ENCODE measurements at places on chromosomes 13 and 19. TPM values are rescaled to one million over a fixed set of nuclear protein-coding genes. Genes with fewer than 3 reads are reported as not detected.

GRCh38 chr13:113742000-113742441, 17.0 kb upstream of the TMEM255B start:
- DNase-seq = no peak

ZNF382 gene
- total RNA-seq = 6.0 TPM

HNRNPA1L2 gene
- 2.3 TPM for total RNA-seq

- no peak for DNase-seq
These were observed 41.8 kb downstream of the BICRA start for GRCh38 chr19:47650700-47651099.

DNA sequence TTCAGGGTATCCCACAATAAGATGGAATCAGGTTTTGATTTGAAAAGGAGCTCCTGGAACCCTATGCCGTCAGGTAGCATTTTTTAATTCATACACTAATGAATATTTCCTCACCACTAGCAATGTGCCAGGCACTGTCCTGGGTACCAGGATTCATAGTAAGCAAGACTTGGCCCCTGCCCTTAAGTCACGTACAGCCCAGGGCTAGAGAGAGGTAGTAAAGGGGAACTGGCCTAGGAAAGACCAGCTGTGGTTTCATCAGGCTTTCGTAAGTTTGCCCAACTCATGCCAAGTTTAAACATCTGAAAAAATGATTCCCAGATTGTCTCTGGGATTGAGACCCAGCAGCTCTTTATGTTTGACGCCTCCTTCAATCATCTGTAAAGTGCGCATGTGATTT, 45.9 kb upstream of the AMER2 start:
- peak; percentile 16 for DNase-seq

DNA sequence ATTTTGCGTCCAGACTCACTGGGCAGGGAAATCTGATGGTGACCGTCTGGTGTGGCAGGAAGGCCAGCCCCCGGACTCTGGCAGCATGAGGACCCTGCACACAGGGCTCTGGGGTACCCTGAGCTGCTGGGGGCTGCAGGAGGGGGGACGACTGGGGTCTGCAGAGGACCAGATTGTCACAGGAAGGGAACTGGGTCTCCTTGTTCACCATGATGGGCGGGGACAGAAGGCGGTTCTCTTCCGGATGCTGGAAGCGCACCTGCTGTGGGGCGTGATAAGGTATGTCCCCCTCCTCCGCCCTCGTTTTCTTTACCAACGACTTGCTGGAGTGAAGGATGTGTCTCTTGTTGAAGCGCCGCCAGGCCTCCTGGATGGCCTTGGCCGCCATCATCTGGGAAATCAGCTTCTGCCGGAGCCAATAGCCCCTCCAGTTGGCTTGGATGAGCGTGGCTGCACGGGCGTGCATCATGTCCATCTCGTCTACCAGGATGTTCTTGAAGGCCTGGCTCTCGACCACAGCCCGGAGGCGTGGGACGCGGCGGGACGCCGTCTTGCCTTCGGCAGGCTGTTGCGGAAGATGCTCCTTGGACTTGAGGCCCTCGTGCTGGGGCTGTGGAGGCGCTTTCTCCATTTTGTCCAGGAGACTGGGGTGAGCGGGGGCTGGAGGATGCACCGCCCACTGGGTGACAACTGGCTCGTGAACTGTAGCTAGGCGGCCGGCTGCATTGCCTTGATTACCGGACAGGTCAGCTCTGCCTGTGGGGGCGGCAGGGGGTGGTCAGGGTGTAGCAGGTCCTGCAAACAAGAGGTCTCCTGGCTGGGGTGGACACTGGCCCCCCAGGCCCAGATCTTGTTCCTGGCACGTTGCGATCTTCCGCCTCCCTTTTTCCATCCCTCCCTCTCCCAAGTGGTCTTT, 7.2 kb downstream of the IQCN start:
- DNase-seq = no peak

GRCh38 chr13:37457612-37458011, 141.0 kb downstream of the POSTN start:
- DNase-seq = no peak

JOSD2 gene
- 44.9 TPM for total RNA-seq

DNA sequence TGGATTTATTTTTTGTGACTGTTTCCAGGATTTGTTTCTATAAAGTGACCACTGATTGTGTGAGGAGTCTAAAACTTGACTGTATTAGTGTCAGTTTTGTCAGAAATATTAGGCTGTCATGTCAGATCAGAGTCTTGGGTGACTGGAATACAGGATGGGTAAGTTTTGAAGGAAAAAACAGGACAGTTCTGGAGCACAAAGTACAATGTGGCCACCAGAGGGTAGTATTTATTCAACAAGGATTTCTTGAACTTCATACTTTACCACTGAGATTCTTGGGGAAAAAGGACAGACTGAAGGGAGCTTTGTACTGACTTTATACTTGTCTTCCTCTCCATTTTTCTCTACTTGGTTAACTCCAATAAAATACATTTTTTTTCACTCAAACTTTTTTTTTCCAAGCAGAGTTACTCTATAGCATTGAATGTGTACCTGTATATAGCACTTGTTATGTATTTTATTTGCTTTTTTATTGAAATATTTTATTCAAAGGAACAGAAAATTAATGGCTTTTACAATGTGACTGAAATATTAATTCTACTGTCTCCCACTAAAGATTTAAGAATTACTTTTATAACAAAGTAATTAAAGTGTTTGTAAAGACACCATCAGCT, 51.1 kb downstream of the LMO7 start:
- DNase-seq = no peak

DNA sequence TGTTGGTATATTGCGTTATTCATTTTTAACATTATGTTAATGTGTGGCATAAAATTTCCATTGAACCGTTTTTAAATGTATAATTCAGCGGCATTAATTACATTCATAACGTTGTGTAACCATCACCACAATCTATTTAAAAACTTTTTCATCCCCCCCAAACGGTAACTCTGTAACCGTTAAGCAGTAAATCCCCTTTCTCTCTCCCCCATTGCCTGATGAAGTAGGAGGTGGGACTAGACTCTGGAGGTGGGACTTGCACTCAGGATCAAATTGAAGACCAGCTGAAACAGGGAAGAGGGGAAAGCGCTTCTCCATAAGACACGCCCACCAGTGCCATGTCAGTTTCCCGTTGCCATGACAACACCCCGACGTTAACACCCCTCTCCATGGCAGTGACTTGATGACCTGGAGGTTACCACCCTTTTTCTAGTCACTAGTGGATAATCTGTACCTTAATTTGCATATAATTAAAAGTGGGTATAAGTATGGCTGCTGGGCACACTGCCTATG, 16.8 kb downstream of the CLEC11A start:
- DNase-seq = no peak

GRCh38 chr13:92418818-92419412, 807.7 kb upstream of the GPC6 start:
- DNase-seq = no peak

HSH2D gene
- total RNA-seq = 1.2 TPM
